ENCODE measurements at places on chromosomes 2 and 18. TPM values are rescaled to one million over a fixed set of nuclear protein-coding genes. Genes with fewer than 3 reads are reported as not detected.

TBR1 gene
- total RNA-seq, result under 0.01 TPM

DNA sequence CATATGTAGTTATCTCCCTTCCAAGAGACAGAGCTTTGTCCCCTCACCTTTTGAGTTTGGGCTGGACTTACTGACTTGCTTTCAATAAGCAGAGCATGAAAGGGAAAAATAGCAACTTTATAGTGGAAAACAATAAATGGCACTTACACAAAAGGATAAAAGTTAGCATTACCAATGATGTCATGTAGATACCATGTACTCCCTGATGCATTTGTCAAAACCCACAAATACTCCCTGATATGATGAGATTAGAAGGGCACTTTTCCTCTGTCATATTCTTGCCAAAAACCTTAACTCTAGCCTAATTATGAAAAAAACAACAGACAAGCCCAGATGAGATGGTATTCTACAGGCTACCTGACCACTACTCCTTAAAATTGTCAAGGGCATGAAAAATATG is 16.0 kb downstream of the HIBCH start:
- no peaks in the 10 kb centered on the region for H3K4me1 ChIP-seq
- no peak overlapping the region for H3K4me3 ChIP-seq
- H3K27me3 ChIP-seq, result no peaks in the 10 kb centered on the region
- H3K27ac ChIP-seq, result no peak overlapping the region
- DNase-seq, result no peak

GRCh38 chr2:21466341-21466927 is 342.7 kb downstream of the TDRD15 start:
- H3K4me1 ChIP-seq, result no peaks in the 10 kb centered on the region
- H3K36me3 ChIP-seq, result no peaks in the 10 kb centered on the region
- DNase-seq, result no peak
- H3K27ac ChIP-seq, result no peak overlapping the region
- no peaks in the 10 kb centered on the region for H3K27me3 ChIP-seq
- no peak overlapping the region for H3K4me3 ChIP-seq

DNA sequence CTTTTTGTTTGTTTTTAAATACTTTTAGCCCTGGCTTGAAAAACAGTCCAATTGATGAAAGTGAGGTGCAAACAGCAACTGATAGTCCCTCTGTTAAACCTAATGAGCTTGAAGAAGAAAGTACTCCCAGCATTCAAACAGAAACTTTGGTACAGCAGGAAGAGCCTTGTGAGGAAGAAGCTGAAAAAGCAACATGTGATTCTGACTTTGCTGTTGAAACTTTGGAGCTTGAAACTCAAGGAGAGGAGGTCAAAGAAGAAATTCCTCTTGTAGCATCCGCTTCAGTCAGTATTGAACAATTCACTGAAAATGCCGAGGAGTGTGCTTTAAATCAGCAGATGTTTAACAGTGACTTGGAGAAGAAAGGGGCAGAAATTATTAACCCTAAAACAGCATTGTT is 30.6 kb upstream of the DYSF start:
- H3K36me3 ChIP-seq, result peaks cover 1% of the 10 kb centered on the region
- H3K4me3 ChIP-seq, result no peak overlapping the region
- no peak overlapping the region for H3K27ac ChIP-seq
- DNase-seq, result no peak
- H3K4me1 ChIP-seq, result peaks cover 3% of the 10 kb centered on the region

GRCh38 chr2:226738821-226739544 is 60.6 kb downstream of the IRS1 start:
- peaks cover 72% of the 10 kb centered on the region for H3K4me1 ChIP-seq
- H3K4me3 ChIP-seq, result no peak overlapping the region
- DNase-seq, result no peak
- peaks cover 6% of the 10 kb centered on the region for H3K36me3 ChIP-seq
- peak overlapping the region; percentile 91 for H3K27ac ChIP-seq

GRCh38 chr2:124877141-124877577 is 852.1 kb downstream of the CNTNAP5 start:
- DNase-seq, result no peak
- H3K36me3 ChIP-seq, result no peaks in the 10 kb centered on the region
- H3K4me1 ChIP-seq, result no peaks in the 10 kb centered on the region
- no peaks in the 10 kb centered on the region for H3K27me3 ChIP-seq

DNA sequence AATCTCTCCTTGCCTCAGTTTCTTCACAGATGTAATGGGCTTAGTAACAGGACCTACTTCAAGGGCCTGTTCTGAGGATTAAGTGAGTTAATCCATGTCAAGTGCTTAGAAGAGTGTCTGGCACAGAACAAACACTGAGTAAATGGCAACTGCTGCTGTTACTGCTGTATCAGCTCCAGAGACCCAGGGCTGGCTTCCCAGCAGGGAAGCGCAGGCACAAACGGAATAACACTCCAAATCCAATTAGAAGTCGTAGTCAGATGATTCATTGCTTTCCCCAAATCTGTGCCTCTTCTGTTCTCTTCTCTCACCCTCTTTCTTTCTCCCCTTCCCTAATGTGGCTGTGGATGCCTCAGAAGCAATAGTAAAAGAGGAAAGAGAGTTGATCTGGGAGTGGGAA is 101.1 kb upstream of the FZD7 start:
- H3K27ac ChIP-seq, result no peak overlapping the region
- H3K36me3 ChIP-seq, result no peaks in the 10 kb centered on the region
- no peak for DNase-seq
- H3K27me3 ChIP-seq, result no peaks in the 10 kb centered on the region
- H3K4me3 ChIP-seq, result no peak overlapping the region

FEV gene
- not detected for total RNA-seq

GRCh38 chr18:35143622-35144596 is 96.9 kb upstream of the ZNF397 start:
- peak; percentile 60 for DNase-seq
- no peak overlapping the region for H3K4me3 ChIP-seq
- no peaks in the 10 kb centered on the region for H3K36me3 ChIP-seq
- no peaks in the 10 kb centered on the region for H3K27me3 ChIP-seq
- no peak overlapping the region for H3K27ac ChIP-seq
- H3K4me1 ChIP-seq, result no peaks in the 10 kb centered on the region

DNA sequence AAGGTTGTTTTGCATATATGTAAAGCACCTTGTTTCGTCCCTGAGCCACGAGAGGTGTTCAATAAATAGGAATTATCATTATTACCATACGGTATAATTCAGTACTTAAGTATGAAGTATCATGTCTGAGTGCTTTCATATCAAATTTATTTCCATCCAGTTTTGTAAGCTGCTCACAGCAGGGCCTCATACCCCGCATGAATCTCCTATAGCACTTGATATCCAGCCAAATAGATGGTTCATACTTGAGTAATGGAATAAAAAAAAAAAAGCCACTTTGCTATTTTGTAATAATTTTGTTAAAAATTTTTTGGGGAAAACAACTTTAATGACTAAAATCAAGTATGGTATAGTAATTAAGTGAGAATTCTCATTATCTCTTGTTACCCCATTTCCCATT is 160.8 kb upstream of the NOSTRIN start:
- H3K4me3 ChIP-seq, result no peak overlapping the region
- no peak overlapping the region for H3K27ac ChIP-seq
- no peaks in the 10 kb centered on the region for H3K4me1 ChIP-seq

DNA sequence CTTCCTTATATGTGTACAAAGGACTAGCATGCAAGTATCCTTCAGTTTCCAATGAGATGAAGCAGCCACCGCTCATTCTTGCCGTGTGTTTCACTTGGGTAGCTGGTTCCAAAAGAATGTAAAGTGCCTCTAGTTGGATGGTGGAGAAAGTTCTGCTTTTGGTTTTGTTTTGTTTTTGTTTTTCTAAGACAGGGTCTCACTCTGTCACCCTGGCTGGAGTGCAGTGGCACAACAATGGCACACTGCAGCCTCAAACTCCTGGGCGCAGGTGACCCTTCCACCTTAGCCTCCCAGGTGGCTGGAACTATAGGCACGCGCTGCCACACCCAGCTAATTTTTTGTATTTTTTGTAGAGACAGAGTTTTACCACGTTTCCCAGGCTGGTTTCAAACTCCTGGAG is 8.3 kb downstream of the ANXA4 start:
- H3K27me3 ChIP-seq, result no peaks in the 10 kb centered on the region
- DNase-seq, result no peak
- H3K4me1 ChIP-seq, result peaks cover 14% of the 10 kb centered on the region
- H3K36me3 ChIP-seq, result no peaks in the 10 kb centered on the region
- no peak overlapping the region for H3K4me3 ChIP-seq

GRCh38 chr18:75154997-75155396 is 53.9 kb downstream of the PTGR3 start:
- H3K4me3 ChIP-seq, result no peak overlapping the region
- no peak overlapping the region for H3K27ac ChIP-seq
- no peaks in the 10 kb centered on the region for H3K4me1 ChIP-seq
- H3K27me3 ChIP-seq, result no peaks in the 10 kb centered on the region
- no peaks in the 10 kb centered on the region for H3K36me3 ChIP-seq

- no peaks in the 10 kb centered on the region for H3K27me3 ChIP-seq
- H3K27ac ChIP-seq, result no peak overlapping the region
- no peaks in the 10 kb centered on the region for H3K4me1 ChIP-seq
- no peaks in the 10 kb centered on the region for H3K36me3 ChIP-seq
- no peak for DNase-seq
- H3K4me3 ChIP-seq, result no peak overlapping the region
These were observed 12.4 kb upstream of the TLK1 start for GRCh38 chr2:171173087-171173486.

All from liver (tissue), 10 donors.